ENCODE measurements at places on chromosomes 11 and 22.

- no peak for DNase-seq
These were observed 28.6 kb downstream of the PPIL2 start for GRCh38 chr22:21694394-21694793.

- no peak for DNase-seq
These were observed 16.1 kb upstream of the TMEM123 start for GRCh38 chr11:102468616-102469195.

DNA sequence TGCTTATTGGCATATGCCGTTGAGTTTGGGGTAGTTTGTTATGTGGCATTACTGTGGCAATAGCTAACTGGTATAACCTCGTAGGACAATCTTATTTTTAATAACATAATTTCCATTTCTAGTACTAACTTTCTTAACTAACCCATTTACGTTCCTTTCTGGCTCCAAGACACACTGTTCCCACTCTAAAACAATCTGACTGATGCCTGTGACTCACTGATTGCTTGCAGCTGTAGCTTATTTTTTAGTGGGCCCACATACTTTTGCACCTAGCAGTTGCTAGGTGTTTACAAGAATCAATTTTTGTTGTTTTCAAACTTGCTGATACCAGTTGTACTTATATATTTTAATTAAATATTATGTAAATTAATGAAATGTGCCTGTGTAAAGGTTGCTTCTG, 52.2 kb downstream of the FAT3 start:
- no peak for DNase-seq

DNA sequence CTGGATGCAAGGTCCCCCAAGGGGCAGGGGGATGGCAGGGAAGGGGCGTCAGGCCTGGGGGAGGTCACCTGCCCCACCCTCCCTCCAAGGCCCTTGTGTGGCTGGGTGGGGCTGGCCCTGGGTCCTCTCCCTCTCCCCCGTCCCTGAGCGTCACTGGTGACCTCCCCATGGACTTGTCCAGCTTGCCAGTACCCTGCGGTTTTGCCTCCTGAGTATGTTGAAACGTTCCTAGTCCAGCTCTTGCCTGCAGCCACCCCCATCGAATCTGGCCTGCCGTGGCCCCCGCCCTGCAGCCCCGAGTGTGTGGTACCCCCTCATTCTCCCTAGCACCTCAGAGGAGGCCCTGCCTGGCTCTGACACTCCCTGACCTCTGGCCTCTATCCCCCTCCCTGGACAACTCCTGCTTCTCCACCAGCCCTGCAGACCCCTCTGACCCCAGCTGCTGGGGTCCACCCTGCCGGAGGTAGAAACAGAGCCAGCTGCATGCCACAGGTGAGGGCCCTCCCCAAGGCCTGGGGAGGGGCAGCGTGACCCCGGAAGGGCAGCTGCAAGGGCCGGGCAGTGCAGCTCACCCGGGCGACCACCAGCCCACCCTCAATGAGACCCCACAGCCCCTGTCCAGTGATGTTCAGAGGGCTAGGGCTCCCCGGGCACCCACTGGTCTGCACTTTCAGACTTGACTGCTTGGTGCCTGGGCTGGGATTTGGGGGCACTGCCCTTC, 4.1 kb upstream of the MUC6 start:
- DNase-seq: peak; percentile 32

GRCh38 chr11:36791957-36792356, 193.9 kb upstream of the RAG2 start:
- no peak for DNase-seq

DNA sequence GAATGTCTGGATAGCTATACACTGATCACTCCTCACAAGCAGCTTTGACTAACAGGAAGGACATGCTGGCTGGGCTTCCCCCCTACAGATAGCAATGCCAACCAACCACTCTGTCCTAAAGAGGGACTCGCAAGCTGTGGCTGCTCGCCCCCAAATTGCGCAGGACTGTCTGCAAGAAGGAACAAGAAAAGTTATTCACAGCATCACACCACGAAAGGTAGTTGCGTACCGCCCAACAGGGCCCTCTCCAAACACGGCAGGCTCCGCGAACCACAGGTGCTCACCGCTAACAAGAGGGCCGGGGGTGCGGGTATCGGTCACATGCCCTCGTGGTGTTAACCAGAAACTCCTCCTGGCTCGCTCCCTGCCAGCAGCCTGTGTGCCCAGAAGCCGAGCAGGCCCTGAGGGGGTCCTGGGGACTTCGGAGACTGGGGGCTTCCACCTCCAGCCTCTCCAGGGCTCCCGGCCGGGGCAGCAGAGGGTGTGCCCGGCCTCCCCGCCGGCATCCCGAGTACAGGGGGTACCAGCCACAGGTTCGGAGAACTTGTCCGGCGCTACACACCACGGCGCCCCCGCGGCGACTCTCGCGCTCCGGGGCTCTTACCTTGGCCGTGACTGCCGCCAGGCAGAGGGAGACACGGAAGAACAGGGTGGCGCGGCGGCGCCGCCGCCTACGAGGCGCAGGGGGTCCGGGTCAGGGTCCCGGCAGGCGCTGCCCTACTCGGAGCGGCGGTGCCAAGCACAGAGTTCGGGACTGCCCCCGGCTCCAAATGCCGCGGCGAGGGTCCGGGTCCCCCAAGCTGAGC, 682 bp downstream of the LARGE1 start:
- peak; percentile 52 for DNase-seq

DNA sequence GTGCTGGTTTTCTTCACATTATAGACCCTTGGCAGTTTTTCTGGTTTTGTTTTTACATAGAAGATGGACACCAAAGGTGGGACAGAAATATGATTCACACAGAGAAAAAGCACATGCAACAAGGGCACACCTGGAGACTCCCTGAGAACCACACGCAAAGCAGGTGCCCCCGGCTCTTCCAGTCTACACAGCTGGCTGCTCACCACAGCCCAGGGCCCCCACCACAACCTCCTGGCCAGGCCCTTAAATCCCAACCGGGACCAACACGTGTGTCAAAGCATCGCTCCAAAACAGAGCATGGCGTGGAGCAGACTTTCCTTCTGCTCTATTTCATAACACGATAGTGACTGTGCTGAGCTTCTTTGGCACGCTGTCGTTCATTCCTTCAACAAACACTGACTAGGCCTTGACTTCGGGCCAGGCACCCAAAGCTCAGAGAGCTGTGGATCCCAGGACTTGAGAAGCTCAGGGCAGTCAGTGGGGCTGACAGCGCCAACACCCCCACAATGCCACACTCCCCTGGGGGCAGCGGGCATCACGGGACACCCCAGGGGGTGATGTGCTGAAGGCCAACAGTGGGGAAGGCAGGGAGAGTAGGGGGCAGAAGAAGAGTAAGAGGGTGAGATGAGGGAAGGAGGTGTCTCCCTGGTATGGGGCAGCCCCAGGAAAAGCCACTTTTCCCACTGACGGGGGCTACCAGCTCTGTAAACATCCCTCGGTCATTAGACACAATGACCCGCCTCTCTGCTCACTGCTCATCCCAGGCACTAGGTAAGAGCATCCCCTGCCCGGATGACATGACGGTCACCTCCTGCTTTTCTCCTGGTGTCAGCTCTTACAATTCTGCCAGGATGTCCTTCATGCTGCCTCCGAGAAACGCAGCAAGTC, 26.0 kb downstream of the CELSR1 start:
- no peak for DNase-seq

- no peak for DNase-seq
These were observed 59.8 kb upstream of the CD82 start for GRCh38 chr11:44505581-44506054.

- DNase-seq: peak; percentile 22
These were observed 48.8 kb upstream of the SHISAL1 start for GRCh38 chr22:44361391-44362126.

DNA sequence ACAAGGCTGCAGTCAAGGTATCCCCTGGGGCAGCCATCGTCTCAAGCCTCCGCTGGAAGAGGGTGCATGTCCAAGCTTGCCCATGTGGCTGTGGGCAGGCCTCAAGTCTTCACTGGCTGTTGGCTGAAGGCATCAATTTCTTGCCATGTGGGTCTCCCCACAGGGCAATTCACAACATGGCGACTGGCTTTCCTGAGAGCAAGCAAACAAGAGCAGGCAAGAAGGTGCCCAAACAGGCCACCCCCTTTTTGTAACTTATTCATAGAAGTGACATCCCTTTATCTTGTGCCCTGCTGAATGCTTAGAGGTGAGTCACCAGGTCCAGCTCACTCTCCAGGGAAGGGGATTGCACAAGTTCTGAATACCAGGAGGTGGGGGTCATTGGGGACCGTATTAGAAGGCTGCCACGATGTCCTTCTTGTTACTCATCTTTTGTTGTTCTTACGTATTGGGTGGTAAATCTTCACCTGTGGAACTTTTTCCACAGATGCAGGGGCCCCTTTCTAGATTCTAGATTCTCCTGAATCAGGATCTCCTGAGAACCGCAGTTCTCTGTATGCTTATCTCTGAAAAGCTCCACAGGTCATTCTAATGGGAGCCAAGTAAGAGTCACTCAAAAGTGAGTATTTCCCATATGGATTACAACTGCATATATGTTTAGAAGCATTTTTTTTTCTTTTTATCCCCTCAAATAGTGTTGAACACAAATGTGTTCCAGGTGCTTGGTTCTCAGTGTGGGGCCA, 44.2 kb upstream of the MICAL2 start:
- DNase-seq: no peak

DNA sequence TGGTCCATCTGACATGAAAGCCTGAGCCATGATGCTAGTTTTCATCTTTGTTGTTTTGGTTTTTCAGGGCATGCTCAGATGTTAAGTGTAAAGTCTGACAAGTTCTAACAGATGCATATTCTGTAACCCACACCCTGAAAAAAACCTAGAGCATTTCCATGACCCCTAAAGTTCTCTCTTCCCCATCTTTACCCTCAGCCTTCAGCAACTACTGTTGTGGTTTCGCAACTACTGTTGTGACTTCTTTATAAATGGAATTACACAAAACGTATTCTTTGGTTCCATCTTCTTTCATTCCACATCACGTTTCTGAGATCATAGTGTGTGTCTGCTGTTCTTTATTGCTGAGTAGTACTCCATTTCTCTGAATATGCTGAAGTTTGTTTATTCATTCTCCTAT, 65.1 kb upstream of the LDLRAD3 start:
- DNase-seq: no peak

GRCh38 chr11:34626393-34626792, 5.5 kb downstream of the EHF start:
- no peak for DNase-seq

GRCh38 chr11:34480314-34480713, 33.3 kb downstream of the ELF5 start:
- DNase-seq: no peak

- DNase-seq: no peak
These were observed 2.3 kb upstream of the IL17REL start for GRCh38 chr22:50014655-50015401.

DNA sequence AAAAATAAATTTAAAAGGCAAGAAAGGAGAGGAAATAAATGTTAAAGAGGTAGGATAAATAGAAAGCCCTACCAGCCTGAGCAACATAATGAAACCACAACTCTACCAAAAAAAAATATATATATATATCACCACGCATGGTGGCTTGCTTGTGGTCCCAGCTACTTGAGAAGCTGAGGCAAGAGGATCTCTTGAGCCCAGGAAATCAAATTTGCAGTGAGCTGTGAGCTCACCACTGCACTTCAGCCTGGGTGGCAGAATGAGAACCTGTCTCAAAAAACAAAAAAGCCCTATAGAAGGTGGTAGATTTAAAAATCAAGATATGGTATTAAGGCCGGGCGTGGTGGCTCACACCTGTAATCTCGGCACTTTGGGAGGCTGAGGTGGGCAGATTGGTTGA, 10.5 kb downstream of the NUCB2 start:
- no peak for DNase-seq

GRCh38 chr11:45848654-45849081, 1.4 kb downstream of the CRY2 start:
- no peak for DNase-seq

- no peak for DNase-seq
These were observed 266.6 kb downstream of the CADM1 start for GRCh38 chr11:115237578-115237977.

GRCh38 chr11:65425971-65426838, 3.6 kb downstream of the NEAT1 start:
- DNase-seq: no peak

DNA sequence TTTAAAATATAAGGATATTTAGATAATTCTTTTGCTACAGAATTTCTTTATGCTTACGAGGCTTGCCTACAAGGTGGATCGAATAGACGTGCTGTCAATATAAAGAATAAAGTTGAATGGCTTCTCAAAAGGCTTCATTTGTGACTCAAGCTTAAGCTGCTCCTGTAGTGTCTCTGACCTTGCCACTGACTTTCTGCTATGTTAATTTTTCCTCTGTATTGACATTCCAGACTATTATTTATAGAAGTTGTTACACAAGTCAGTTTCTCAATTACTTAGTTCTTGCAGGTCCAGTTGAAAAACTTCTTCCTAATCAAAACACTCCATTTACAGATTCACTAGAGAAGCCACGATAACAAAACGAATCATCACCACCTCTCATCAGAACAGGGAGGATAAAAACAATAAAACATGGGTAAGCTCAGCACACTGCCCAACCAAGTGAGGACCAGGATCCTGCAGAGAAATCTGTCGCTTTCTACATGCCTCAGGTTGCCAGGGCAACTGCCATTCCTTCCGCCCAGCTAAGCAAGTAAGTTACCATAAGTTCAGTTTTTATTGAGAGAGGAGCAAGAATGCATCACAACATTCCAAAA, 39.0 kb upstream of the CHKA start:
- DNase-seq: no peak

DNA sequence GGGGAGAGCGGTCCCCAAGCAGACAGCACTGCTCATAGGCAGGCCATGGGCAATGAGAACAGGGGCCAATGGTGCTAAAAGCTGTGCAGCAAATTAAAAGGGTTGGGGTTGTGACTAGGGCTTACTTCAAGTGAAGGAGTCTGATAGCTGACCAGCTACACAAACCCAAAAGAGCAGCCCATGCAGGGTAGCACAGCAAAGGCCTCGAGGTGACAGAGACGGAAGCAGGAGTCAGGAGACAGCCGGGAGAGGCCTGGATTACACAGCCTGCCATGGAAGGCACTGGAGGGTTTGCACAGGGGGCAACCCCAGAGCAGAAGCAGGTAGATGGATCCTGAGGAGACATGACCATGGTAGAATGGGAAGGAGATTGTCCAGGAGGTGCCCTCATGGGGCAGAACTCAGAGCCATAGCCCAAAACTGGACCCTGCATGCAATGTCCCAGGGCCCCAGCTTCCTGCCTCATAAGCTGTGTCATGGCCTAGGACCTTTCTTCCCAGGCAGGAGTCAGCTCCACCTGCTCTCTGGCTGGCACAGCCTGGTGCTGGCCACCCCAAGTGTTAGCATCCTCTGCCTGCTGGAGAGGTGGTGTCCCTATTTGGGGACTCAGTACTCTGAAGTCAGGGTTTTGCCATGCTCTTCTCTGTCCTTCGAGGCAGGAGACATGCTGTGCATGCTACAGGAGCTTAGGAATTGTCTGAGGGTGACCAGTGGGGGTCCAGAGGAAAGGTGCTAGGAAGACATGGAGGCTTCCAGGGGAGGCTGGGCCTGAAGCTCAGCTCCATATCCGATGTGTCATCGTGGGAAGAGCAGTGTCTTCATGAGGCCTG, 33.3 kb downstream of the RSPH14 start:
- DNase-seq: no peak

GRCh38 chr22:30481711-30482110, 9.9 kb upstream of the SEC14L3 start:
- no peak for DNase-seq

Measured in left hindlimb (tissue), 1 donor.